ENCODE measurements at places on chromosomes 11 and 22. TPM values are rescaled to one million over a fixed set of nuclear protein-coding genes. Genes with fewer than 3 reads are reported as not detected.

DNA sequence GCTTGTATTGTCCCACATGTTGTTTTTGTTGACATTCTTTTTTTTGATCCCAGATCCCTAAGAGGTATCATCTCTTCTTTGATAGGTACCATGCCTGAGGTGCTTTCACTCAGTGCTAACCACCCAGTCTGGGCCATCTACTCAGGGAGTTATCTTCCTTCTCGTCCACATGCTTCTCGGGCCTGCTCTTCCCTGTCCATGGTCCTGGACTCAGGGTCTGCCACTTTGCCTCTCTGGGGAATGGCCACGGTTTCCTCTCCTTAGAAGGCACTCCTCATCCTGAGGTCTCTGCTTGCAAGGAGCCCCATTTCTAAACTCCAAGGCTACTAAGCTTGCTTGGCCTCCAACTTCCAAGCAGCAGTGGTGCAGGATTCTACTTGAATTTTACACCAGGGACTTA, 227.0 kb upstream of the NCAM1 start:
- DNase-seq, result no peak

DNA sequence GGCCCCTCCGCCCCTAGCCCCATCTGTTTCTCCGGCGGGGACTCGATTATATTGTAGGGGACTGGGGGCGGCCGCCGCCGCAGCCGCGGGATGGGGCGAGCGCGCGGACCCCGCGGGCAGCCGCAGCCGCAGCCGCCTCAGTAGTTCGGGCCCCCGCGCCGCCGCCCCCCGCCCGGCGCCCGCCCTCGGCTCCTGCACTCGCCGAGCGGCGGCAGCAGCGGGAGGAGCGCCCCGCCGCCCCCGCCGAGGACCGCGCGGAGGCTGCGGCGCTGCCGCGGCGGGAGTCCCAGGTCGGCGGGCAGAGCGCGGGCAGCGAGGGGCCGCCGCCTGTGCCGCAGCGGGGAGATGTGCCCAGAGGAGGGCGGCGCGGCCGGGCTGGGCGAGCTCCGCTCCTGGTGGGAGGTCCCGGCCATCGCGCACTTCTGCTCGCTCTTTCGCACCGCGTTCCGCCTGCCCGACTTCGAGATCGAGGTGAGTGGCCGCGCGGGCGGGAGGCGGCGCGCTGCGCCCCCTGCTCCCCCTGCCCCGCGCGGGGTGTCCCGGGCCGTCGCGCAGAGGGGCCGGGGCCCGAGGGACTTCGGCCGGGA, at the start of gene CECR2:
Gene CECR2, plus strand, starts transcription at position 22 of the 587 bp plus-strand sequence. Its CDS starts 324 bp downstream, at position 346.
- DNase-seq, result no peak

- no peak for DNase-seq
These were observed 78.1 kb upstream of the CCND1 start for GRCh38 chr11:69562816-69563215.

GRCh38 chr11:69444381-69445130, 36.9 kb upstream of the LINC01488 start:
- peak; percentile 69 for DNase-seq

DNA sequence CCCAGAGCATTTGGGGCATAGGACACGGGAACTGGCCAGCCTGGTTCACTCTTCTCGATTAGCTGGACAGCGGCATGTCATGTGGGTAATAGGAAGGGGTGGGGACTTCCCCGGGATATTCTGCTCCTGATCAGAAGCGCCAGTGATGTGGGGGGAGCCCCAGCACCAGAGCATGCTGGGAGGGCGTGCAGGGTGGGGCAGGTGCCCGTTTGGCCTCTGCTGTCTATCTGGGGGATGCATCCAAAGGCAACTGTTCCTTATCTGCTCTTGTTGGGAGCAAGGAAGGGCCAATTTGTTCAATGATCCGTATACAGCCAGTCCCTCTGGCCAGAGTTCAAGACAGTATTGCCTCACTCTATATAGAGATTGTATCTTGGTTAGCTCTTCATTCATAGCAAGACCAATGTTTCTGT, 43.6 kb downstream of the PPARA start:
- DNase-seq, result no peak

DNA sequence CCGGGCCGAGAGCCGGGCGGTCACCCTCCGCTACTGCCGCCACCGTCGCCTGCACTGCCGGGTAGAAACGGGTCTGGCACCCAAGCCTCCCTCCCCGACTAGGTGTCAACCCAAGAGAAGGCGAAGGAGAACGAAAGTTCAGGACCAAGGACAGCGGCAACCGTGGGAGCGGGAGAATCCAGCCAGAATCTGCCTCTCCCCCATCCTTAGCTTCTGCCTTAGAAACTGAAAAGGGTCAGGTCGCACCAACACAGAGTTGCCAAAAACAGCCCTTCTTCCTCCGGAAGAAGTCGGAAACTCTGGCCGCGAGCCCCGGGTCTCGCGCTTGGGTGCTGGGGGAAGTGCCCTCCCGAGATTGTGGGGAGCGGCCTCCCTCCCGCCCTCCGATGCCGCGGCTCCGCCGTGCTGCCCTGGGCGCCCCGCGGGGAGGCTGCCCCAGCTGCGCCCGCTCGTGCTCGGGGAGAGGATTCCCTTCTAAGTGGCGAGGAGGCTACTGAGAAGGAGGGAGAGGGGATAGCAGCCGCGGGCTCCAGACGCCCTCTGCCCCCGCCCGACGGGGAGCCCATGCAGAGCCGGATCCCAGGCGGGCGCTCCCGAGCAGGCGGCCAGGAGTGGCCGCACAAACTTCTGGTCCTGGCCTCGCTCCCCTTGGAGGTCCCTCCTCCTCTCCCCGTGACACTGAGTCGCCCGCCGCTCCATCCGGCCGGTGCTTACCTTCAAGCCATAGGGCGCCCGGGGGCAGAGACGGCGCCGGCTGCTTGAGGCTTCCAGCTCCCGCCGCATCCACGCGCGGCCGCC, 637 bp downstream of the DRD2 start:
- peak; percentile 6 for DNase-seq

DNA sequence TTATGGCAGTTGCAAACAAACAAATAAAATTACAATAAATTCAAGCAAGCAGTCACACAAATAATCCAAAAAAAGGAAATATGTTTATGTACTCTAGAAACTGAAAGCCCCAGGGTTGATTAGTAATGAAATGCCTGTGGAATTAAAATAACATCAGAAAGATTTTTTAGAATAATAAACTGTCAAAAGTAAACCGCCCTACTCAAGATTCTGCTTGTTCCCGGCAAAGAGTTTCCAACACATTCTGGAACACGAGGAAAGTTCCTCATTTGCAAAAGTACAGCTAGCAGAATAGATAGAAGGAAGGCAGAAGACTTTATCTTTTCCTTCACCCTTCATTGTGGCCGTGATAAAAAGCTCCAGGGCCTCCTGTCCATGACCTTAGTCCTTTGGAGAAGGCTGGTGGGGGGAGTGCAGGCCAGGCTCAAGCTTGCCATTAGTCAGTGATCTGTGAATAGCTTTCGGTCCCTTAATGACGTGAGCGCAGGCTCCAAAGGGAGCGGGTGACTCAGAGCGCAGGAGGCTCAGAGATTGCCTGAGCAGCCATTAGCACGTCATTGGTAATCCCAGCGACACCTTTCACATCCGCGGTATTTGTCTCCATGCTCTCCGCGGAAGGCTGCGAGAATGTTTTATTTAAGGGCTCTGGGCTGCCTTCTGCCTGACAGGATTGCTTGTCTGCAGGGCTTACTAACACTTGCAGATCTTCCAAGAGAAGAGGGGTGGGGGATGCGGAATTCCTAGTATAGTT, 458.3 kb downstream of the METTL15 start:
- peak; percentile 47 for DNase-seq

DNA sequence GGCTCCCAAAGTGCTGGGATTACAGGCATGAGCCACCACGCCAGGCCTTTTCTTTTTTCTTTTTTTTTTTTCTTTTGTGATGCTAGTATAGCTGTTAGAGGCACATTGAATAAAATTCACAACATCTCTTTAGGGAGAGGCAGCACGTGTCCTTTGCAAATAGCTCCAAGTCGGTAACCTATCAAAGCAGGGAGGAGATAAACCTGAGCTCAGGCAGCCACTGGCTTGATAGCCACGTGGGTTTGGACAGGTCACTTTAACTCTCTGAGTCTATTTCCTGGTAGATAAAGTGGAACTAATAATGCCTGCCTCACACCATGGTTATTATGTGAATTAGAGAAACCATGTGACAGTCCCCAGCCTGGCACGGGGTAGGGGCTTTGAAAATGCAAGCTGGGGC, 43.1 kb upstream of the ATXN10 start:
- no peak for DNase-seq

Gene PKDREJ
- total RNA-seq, result not detected

DNA sequence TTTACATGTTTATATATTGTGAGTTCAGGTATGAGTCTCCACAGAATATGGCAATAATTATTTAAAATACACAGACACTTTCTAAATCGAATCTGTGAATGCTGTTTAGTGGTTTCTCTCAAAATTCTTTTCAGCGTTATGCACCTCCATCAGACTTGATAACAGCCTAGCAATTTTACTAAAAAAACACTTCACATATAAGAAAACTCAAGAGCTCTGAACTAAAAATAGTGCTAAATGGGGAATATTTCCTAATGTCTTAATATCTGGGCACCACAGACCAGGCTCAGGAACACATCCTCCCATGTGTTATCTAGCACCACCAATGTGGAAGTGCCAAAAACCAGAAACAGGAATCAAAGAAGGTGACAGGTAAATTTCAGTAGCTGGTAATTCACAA, 47.9 kb downstream of the ARHGAP32 start:
- no peak for DNase-seq

DNA sequence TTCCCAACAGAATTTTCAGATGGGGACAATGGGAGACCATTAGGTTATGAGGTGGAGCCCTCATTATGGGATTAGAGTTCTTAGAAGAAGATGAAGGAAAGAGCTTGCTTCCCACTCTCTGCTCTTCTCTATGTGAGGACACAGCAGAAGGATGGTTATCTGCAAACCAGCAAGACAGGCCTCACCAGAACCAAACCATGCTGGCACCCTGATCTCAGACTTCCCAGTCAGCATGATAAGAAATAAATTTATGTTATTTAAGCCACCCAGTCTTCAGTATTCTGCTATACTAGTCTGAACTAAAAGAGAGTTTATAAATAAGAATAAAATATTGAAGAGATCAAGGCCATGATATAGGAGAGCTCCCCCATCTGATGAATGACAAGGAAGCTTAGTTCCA, 946.3 kb upstream of the CCDC90B start:
- no peak for DNase-seq

Gene LINC01488
- total RNA-seq, result not detected

DNA sequence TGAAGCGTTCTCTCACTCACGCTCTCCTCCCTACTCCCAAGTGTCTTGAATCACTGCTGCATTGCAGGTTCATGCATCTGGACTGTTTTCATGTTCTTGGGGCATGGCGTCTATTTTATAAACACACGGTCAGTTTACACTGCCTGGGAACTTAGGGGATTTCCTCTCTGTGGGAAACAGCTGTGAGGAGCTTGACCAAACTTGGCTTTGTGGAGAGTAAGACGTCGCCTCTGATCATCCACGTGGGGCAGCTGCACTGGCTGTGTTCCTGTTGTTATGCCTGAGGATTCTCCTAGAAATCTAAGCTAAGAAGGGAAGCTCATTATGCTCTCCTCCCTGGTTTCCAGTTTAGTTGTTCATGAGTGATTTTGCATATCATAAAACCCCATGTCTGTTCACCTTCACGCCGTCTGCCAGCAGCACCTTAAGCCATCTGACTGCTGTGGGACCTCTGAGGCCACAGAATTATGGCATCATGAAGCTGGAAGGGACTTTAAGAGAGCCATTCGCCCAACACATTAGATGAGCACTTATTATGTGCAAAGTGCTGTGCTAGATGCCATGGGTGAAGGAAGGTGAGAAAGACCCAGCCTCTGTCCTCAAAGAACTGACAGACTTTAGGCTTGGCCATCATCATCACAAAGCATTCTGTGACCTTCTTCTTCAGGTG, 38.8 kb upstream of the POU2AF1 start:
- peak; percentile 87 for DNase-seq

- no peak for DNase-seq
These were observed 651 bp upstream of the CARD16 start for GRCh38 chr11:105045676-105046296.

GRCh38 chr11:103584021-103584420, 452.4 kb upstream of the DDI1 start:
- DNase-seq, result no peak

- peak; percentile 9 for DNase-seq
These were observed 43.8 kb downstream of the KCNQ1OT1 start for GRCh38 chr11:2655834-2656622.

GRCh38 chr22:48300877-48301276, 1526.8 kb downstream of the BRD1 start:
- no peak for DNase-seq

Gene SPDYC
- total RNA-seq, result not detected

Gene MTMR3
- 10.1 TPM for total RNA-seq

Gene TMEM86A
- total RNA-seq, result 2.0 TPM

GRCh38 chr11:6201481-6201880, 2.5 kb downstream of the OR52W1 start:
- DNase-seq, result no peak

Gene OR51M1
- not detected for total RNA-seq

DNA sequence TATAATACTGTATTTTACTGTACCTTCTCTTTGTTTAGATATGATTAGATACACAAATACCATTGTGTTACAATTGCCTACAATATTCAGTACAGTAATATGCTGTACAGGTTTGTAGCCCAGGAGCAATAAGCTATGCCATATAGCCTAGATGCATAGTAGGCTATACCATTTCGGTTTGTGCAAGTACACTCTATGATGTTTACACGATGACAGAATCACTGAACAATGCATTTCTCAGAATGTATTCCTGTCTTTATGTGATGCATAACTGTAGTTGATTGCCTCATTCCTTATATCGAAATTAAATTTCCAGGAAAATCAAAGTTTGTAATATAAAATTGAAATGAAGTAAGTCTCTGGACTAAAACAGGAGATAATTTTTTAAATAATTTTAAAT, 49.3 kb upstream of the OR5P2 start:
- DNase-seq, result no peak

Gene ART1
- not detected for total RNA-seq

- no peak for DNase-seq
These were observed 328.3 kb downstream of the FAT3 start for GRCh38 chr11:92552942-92553341.

Gene C11orf91
- not detected for total RNA-seq

DNA sequence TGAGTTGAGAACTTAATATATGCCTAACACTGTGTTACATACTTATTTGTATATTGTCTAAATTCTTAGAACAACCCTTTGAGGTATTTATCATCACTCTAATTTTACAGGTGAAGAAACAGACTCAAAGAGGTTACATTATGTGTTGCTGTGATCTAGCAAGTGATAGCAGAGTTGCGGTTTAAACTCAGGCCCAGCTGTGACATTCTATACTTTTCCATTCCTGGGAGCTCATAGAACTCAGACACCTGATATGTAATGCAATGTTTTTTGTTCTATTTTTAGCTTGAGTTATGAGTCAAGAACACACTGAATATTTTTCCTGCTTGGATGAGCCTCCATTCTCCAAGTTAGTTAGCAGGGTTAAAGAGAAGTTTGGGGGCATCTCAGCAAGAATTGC, 449.7 kb upstream of the DDI1 start:
- DNase-seq, result no peak

DNA sequence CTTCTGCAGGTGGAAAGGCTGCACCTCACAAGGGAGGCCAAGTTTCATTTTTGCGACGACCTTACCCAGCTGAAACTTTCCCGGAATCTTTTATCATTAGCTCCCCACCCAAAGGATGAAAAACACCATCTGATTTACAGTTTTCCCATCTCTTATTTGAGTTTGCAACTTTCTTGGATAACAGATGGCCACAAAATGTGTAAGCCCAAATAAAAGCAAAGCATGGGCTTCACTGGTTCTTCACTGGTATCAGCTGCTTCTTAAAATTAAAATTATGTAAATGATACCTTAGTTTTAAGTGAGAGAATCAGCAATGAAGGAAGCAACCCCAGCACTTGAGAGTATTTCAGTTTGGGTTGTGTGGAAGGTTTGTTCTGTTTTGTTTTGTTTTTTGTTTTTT, 55.8 kb downstream of the PARVA start:
- DNase-seq, result no peak

All from epithelial cell of proximal tubule (primary cell).